ENCODE measurements at places on chromosomes 11 and 22.

- DNase-seq: no peak
These were observed 10.9 kb downstream of the SSH3 start for GRCh38 chr11:67314218-67314617.

DNA sequence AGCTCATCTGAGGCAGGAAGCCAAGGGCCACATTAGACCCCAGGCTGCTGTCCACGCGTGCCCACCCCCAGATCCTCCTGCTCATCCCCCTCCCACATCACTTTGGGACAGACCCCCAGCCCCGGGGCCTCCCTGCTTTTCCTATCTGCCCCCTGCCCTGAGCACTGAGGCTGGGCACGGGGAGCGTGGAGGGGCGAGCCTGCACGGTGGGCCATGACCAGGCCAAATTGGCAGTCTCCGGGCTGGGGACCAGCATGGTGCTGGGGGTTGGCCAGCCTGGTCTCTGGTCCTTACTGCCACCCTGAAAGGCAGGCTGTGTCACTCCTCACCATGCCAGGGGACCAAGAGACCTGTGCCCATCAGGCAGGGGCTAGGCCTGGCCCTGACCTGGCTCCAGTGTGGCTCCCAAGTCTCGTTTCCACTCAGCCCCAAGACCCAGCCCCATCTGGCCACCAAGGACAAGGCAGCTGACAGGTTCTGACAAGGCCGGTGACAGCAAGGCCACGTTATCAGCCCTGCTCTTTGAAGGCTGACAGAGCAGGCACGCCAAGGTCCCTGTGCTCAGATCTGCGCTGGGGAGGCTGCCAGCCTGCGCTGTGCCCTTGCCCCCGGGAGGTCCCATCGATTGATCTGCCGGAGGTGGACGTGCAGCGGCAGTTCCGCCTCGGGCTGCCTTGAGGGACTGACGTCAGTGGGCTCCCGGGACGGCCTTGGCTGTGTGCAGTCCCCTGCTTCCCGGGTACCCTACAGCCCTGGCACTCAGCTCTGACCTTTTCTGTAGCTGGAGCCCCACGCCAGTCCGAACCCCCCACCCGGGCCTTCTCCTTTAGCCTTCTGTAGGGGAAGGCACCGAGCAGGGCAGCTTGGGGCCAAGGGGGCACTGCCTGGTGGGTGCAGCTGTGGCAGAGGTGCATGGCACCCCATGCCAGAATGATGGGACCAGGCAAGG, 3.6 kb downstream of the TNNI2 start:
- DNase-seq: no peak

- no peak for DNase-seq
These were observed 46.2 kb downstream of the BLID start for GRCh38 chr11:122069707-122070360.

DNA sequence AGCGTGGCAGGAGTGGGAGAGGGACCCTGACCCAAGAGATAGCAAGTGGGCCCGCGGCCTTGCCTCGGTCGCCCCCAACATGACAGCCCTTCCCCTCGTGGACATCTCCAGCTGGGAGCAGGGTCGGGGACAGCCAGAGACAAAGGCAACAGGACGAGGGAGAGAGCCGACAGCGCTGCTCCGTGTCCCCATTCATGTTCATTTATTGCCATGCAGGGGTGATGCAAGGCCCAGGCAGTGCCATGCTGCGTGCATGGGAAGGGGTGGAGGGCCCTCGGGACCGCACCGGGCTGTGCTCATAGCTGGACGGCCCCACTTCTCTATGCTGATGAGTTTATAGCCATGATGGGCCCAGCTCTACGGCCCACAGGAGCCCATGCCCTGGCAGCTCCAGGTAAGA, 12.7 kb downstream of the MRPL23 start:
- DNase-seq: no peak

GRCh38 chr11:68928136-68928880, 24.6 kb downstream of the IGHMBP2 start:
- no peak for DNase-seq

GRCh38 chr11:43736502-43737200, 56.1 kb downstream of the HSD17B12 start:
- no peak for DNase-seq

GRCh38 chr22:37262346-37262745, 18.3 kb upstream of the RAC2 start:
- DNase-seq: no peak

DNA sequence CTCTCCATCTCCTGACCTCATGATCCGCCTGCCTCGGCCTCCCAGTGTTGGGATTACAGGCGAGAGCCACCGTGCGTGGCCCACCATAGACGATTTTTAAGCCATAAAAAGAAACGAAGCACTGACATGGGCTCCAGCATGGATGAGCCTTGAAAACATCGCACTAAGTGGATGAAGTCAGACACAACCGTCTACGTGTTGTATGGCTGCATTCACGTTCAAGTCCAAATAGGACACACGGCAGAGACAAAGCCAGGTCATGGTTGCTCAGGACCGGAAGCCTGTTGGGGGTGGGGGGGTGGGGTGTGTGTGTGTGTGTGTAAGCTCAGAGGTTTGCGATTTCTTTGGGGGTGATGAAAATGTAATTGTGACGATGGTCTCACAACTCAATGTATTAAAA, 10.0 kb downstream of the RRP7A start:
- no peak for DNase-seq

GRCh38 chr11:83764643-83765042, 478.5 kb upstream of the CCDC90B start:
- DNase-seq: no peak

All from stimulated activated CD8-positive, alpha-beta memory T cell treated with anti-CD3 and anti-CD28 coated beads, Interleukin-2, amount 100 ng/mL, for 48 hours (primary cell).